H9 (cell line): ENCODE measurements at places on chromosomes 7 and 10. TPM values are rescaled to one million over a fixed set of nuclear protein-coding genes. Genes with fewer than 3 reads are reported as not detected.

The BTBD16 gene
- not detected in 2 replicates for total RNA-seq

DNA sequence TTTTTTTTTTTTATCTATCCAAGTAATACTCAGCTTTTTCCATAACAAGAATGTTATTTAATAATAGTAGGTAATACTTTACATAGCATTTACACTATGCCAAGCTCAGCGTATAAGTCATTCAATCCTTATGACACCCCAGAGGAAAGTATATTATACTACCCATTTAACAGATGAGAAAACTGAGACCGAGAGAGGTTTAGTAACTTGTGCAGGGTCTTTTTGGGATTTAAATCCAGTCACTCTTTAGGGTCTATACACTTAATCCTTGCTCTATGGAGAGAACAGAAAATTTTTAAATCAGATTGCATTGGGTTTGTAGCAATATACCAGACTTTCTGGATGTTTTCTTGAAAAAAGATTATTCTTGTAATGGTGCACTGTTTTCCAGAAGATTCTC, 192.2 kb downstream of the ARHGAP21 start:
- no peak overlapping the region for H3K27ac ChIP-seq
- no peaks in the 10 kb centered on the region for H3K4me1 ChIP-seq
- peaks cover 36% of the 10 kb centered on the region for H3K36me3 ChIP-seq
- no peak for DNase-seq

DNA sequence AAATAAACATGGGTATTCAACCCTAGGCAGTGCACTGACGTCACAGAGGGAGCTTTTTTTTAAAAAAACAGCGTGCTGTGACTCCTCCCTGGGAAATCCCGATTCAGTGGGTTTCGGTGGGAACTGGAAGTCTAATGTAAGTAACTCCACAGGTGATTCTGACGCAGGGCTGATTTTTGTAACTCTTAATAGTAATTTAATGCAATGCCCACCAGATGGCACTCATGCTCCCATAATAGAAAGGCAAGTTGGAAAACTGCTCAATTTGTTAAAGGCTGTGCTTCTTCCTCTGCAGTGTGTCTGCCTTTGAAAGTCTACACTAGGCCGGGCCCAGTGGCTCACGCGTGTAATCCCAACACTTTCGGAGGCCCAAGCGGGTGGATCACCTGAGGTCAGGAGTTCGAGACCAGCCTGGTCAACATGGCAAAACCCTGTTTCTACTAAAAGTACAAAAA, 10.9 kb upstream of the RSU1 start:
- H3K36me3 ChIP-seq: peaks cover 3% of the 10 kb centered on the region; the same call in 2 of the 3 replicates
- no peaks in the 10 kb centered on the region for H3K4me1 ChIP-seq
- H3K27ac ChIP-seq: no peak overlapping the region
- H3K4me3 ChIP-seq: 0 out of 2 replicates have a peak overlapping the region, but pooled peaks have one; percentile 8
- no peaks in the 10 kb centered on the region for H3K27me3 ChIP-seq

The GDF10 gene
- 0.20 TPM in 1 of 2 replicates, not detected in the other for total RNA-seq

The TDRD1 gene
- 0.15 TPM in 1 of 2 replicates, not detected in the other for total RNA-seq

The COPS6 gene
- total RNA-seq: 140 and 144 TPM in 2 replicates

- no peak overlapping the region for H3K4me3 ChIP-seq
- H3K27me3 ChIP-seq: no peaks in the 10 kb centered on the region
- no peaks in the 10 kb centered on the region; the same call in 1 of the 2 replicates for H3K4me1 ChIP-seq
- no peak overlapping the region for H3K27ac ChIP-seq
- DNase-seq: peak; percentile 53
- no peaks in the 10 kb centered on the region for H3K36me3 ChIP-seq
Measured at GRCh38 chr10:15660990-15661389, 58.7 kb downstream of the ITGA8 start.
